T-cell (primary cell): ENCODE measurements at places on chromosomes 11 and 22.

DNA sequence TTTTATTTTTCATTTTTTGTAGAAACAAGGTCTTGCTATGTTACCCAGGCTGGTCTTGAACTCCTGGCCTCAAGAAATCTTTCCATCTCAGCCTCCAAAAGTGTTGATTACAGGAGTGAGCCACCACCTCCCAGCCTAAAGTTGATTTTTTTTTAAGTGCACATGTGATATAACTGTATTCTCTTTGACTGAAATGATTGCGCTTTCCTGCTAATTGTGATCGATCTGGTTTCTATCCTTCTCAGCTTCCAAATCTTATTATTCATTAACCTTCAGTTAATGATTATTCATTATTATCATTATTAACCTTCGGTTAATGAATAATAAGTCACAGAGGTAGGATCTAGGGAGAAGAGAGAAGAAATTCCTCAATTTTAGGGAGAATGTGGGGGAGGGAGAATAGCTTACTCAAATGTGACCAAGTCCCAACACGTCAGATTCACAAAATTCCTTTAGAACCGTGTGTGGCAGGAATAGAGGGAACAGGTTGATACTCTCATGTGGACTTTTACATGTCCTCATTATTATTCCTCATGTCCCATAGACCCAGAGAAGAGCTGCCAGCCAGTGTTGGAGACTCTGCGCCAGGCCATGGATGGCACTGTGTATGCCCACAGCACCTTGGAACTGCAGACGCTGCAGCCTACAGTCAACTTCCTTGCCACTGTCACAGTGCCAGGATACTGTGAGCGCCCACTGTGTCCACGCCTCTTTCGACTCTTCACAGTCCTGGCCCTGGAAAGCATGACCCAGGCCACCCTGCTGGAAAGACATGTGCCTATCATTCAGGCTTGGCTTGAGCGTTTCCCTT lies 47.1 kb downstream of the RRP8 start:
- DNase-seq = no peak

DNA sequence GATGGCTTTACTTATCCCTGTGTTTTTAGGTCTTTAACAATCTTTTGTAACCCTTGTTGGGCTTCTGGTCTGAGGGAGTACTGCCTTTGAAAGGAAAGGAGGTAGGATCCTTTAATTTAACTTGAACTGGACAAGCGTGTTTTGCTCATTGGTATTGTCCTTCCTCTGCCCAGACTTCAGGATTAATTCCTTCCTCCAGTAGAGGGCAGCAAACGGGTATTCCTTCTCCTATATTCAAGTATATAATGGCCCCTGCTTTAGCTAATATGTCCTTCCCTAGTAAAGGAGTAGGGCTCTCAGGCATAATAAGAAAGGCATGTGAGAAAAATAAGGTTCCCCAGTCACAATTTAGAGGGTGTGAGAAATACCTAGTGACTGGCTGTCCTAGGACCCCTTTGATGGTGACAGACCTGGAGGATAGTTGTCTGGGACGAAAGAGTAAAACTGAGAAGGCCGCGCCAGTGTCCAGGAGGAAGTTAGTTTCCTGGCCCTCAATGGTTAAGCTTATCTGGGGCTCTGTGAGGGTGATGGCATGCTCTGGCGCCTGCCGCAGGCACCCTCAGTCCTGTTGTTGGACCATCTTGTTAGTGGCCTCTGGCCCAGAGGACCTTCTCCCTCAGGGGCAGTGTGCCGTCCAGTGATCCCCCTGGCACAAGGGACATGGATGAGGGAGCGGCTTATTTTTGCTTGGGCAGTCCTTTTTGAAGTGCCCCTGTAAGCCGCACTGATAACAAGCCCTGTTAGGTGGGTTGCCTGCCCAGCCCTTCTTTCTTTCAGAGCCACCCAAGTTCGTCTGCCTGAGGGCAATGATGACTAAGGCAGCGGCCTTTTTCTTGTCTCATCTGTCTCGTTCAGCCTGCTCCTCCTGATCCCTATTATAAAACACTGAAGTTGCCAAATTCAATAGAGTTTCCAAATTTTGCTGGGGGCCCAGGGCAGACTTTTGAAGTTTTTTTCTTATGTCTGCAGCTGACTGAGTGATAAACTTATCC lies 51.8 kb downstream of the C11orf71 start:
- no peak for DNase-seq

DNA sequence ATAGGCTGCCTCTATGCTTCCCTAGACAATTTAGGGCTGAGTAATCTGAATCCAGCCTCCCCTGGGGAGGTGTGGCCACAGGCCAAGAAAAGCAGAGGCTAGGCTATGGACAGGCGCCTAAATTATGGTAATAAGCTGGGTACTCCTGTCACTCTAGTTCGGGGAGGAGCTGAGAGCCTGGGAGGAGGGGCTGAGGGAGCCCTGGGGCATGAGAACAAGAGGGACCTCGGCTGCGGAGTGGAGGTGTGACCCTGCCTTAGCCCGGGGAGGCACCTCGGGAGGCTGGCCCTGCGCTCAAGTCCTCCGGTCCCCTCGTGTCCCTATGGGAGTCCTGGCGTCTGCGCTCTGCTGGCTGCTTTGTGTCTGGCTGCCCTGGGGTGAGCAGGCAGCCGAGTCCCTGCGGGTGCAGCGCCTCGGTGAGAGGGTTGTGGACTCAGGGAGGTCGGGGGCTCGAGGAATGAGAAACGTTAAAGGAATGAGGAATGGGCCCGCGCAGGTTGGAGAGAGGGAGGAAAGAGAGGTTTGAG lies at the start of gene OTOG:
Gene OTOG (plus strand): TSS at position 209 of the 527 bp plus-strand sequence. CDS start 114 bp downstream, at position 323.
- no peak for DNase-seq

- no peak for DNase-seq
These were observed 1.4 kb downstream of the LRRC74B start for GRCh38 chr22:21047035-21047661.

GRCh38 chr22:29503811-29504372 lies 23.9 kb downstream of the NEFH start:
- no peak for DNase-seq

- no peak for DNase-seq
These were observed 43.9 kb downstream of the SGSM3 start for GRCh38 chr22:40414311-40414710.
